Femur (tissue), 1 donor: ENCODE measurements at places on chromosomes 7 and 10.

DNA sequence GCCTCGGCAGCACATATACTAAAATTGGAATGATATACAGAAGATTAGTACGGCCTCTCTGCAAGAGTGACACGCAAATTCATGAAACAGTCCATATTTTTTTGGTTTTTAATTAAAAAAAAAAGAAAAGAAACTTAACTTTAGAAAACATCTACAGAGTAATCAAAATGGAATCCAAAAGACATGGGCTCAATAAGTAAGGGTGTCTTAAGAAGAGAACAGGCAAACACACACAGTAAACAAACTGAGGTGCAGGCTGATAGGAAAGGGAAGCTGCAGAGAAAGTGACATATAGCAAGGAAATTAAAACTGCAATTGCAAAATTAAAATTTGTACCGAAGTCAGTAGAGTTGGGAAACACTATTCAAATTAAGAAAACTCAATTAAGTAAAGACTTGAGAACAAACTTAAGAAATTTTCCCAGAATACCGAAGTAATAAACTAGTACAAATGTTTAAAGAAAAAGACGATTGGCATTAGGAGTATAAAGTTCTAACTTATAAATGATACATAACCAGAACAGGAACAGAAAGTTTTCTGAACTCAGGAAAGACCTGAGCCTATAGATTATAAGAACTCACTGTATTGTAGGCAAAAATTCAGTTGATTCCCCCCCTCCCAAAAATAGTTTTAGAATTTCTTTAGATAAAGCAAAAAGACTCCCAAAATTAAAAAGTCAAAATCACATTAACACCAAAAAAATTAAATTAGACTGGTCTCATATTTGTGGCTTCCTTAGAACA, 16.3 kb downstream of the MTPN start:
- DNase-seq, result no peak

DNA sequence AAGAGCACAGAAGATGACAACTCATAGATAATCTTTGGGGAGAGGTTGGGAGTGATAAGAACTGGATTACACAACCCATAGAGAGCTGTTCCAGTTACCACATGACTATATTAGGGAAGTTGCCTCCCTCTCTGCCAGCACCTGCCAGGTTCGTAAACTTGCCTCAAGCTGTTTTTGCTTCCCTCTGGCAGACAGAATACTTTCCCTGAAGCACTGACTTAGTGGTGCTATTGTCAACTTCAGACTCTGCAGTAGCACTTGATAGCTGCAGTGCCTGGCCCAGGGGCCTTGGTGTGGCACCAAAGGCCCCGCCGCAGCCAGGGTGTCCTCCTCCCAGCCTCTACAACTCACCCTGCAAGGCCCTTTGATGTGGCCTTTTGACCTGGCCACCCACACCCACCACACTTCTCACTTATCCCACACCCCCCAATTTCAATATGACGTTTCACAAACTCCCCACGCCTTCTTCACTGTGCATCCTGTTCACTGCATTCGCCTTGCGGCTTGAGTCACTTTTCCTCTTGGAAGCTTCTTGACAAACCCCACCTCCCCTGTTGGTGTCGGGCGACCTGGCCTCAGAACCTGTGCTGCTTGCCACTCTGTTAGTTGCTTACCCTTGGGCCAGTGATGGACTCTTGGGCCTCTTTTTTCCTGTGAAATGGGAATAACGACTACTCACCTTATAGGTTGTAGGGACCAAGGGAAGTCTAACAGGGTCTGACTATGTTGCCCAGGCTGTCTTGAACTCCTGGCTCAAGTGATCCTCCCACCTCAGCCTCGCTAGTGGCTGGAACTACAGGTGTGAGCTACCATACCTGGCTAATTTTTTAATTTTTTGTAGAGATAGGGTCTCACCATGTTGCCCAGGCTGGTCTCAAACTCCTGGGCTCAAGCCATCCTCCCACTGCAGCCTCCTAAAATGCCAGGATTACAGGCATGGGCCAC, 50.2 kb upstream of the PODXL start:
- DNase-seq, result no peak

DNA sequence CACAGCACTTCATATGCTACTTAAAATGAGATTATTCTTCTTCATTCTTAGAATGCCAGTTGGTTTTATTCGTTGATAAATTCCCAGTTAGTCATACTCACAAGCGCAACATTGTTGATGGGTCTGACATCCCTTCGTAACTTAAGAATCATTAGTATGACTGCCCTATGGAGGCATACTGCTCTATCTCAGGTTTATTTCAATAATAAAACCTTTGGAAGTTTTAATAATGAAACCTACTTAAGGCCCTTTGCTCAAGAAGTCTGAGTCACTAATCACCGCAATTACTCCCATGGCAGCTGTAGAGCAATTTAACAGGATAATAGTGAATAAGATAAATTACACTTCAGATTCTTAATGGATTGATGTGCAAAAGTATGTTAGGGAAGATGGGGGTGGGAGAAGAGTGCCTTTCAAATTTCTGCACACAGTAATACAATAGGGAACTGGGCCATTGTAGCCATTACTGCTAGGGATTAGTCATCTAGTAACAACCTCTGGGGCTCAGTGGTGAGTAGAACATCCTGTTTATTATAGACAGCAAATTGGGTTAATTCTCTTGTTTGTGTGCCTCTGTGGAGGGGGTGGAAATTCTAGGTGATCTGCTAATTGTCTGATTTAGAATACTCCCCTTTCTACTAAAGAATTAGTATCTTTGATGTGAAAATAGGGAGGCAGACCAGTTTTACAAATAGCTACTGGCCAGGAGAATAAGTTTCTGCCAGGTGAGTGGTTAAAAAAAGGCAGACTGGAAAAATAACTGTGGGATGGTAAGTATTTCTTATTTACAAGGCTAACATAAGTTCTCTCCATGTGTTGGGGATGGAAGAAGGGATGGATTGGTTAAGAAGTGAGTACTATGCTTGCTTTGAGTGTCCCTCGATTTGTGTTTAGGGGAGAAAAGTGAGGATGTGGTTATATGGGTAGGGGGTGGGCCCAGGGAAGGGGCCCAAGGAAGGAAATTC, 74.5 kb upstream of the VKORC1L1 start:
- DNase-seq, result no peak

- no peak for DNase-seq
These were observed 186.5 kb upstream of the TMEM72 start for GRCh38 chr10:44724415-44725174.
